ENCODE measurements at places on chromosomes 1 and 21.
A peak's percentile ranks its signal among the peaks of the same experiment; 100 is the strongest.

GRCh38 chr1:47675047-47675675, 237.3 kb downstream of the FOXD2 start:
- no peak for DNase-seq

DNA sequence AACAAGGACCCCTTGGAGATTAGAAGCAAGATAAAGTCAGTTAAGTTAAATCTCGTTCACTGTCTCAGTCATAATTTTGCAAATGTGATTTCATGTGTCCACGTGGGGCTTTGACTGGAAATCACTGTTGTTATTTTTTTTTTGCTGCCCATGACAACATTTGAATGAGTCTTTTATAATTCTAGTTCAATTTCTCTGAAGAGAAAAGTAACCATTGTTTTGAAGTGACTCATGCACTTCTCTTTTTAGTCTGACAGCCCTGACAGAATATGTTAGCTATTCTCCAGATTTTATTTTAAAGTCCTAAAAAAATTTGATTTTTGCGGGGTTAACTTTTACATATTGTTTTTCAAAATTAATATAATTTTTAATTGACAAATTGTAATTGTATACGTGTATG, 30.7 kb upstream of the NLRP3 start:
- no peak for DNase-seq

DNA sequence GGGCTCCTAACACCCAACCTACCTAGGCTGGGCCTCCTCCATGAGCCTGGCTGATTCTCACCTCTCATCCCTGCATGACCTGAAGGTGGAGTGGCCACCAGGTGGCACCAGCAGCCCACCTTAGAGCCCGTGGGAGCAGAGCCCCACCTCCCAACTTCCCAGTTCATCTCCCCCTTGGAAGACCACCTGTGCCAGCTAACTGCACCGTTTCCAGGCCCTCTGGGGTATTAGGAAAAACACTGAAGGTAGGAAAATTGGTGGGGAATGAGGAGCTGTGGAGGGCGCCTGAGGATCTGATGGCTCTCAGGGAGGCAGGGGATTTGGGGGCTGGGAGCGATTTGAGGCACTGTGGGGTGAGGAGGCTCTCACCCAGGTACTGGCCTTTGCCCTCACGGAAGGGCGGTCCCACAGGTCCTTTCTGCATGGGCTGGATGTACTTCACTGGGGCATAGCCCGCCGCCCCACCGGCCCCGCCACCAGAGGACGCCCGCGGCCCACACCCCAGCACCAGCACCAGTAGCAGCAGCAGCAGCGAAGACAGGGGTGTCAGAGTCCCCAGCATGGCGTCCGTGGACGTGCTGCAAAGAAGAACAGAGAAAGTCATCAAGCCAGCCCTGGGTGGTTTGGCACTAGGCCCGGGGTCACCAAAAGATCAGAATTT, 11.1 kb downstream of the ADPRS start:
- DNase-seq: peak; percentile 79

DNA sequence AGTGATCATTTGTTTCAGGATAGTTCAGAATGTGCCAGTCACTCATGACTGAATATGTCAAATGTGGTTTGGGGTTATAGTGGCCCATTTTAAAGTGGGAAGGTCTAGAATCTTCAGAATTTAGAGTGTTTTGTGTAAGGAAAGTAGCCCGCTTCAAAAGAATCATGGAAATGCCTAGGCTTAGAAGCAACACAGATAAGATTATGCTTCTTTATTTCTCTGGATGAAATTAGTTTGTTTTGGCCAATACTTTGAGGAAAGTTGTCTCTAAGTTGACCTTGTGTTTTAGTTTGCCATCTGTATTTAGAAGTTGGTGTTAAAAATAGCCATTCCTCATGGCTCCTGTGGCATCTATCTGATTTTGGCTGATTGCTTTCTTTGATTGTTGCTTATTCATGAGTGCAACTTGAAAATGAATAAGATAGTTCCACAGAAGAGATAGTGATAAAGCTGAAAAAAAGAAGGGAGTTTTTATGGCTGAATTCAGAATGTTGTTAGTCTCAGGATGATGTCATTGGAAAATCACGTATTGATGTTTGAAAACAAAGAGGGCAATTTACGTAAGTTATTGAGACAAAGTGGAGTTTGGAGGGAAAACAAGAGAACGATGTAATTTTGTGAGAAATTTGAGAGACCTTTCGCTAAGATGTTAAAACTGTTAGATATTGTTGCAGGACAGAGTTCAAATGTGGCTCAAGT, 71.9 kb downstream of the PLA2G4A start:
- DNase-seq: no peak

GRCh38 chr1:195637539-195637938, 970.7 kb downstream of the KCNT2 start:
- no peak for DNase-seq

GRCh38 chr1:31041529-31041928, 24.0 kb downstream of the PUM1 start:
- no peak for DNase-seq

GRCh38 chr1:33902486-33903209, 38.8 kb downstream of the HMGB4 start:
- DNase-seq: no peak

GRCh38 chr21:41453761-41454160, 27.7 kb downstream of the MX1 start:
- DNase-seq: no peak

- DNase-seq: no peak
Measured at GRCh38 chr1:195236991-195237889, 1371.0 kb downstream of the KCNT2 start.

DNA sequence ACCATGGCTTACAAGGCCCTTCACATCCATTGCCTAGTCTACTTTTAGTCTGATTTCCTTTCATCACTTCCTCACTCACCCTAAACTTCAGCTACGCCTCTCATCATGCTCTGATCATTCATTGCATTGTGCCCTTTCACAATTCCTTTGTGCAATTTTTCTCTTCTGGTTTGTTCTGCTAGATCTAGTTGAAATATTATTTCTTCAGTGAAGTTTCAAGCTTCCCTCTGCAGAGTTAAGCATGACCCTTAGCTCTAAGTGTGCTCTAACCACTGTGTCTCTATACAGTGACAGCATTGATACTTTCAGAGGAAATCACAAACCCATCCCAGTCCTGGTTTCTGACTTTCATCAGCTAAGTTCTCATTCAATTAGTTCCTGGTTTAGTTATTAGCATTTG, 166.1 kb downstream of the PLA2G4A start:
- no peak for DNase-seq

- DNase-seq: no peak
Measured at GRCh38 chr1:45490121-45490625, 790 bp downstream of the TESK2 start.

DNA sequence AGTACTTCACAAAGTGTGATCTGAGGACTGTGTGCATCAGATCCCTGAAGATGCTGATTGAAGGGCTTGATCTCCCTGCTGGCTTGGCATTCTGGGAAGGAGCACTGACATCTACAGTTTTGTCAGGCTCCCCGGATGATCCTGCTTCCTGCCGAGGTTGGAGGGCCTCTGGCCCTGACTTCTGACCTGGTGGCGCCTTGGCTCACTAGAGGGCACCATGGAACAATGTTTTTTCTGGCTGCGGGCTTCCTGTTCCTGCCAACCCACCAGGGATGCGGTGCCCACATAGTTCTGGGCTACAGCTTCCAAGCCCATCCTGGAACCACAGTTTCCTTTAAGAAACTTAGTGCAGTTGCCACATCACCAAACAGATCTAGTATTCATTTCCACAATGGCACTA, 38.8 kb upstream of the RASAL2 start:
- peak; percentile 71 for DNase-seq

- peak; percentile 71 for DNase-seq
Measured at GRCh38 chr1:32876341-32877210, 5.9 kb upstream of the FNDC5 start.

- DNase-seq: peak; percentile 27
Measured at GRCh38 chr1:213418268-213419071, 367.4 kb downstream of the RPS6KC1 start.

DNA sequence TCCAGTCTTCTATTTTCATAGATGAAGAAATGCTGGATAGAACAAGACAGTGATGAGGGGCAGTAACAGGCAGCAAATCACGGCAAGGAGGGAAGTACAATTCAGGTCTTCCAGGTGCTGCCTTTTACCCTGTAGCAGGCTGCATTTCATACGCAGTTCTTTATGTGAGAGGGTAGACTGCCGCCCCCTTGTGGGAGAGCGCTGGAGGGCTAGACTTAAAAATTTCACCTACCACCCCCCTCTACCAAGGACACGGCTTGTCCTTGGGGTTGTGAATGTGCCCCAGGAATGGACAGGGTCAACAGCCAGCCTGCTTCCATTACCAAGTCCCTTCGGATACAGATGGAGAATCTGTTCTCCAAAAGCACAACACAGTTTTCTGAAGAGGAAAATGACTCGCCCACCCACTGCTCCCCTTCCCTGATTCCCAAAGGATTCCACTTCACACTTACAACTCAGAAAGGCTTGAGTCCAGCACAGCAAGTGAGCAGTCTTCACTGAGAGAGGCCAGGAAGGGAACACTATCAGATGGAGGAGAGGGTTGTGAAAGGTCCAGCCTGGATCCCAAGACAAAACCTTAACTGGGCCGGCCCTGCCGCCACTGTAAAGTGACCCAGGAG, 7.4 kb downstream of the WDR77 start:
- DNase-seq: no peak

- DNase-seq: no peak
Measured at GRCh38 chr1:65323246-65323645, 13.9 kb downstream of the DNAJC6 start.

DNA sequence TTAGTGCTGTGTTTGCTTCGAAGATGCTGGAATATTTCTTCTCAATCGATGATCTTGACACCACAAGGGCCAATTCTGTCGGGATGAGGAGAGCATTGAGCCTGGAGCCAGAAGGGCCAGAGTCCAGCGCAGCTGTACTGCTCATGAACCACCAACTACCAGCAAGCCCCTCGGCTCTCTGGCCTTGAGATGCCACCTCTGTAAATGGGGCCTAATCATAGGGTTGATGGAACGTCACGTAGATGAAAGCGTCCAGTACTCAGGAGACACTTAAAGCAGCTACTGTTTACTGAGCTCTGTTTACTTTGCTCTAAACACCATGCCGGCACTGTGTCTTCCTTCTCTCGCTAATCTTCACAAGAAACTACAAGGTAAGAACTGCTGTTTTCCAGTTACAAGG, 26.3 kb downstream of the CCDC185 start:
- no peak for DNase-seq

DNA sequence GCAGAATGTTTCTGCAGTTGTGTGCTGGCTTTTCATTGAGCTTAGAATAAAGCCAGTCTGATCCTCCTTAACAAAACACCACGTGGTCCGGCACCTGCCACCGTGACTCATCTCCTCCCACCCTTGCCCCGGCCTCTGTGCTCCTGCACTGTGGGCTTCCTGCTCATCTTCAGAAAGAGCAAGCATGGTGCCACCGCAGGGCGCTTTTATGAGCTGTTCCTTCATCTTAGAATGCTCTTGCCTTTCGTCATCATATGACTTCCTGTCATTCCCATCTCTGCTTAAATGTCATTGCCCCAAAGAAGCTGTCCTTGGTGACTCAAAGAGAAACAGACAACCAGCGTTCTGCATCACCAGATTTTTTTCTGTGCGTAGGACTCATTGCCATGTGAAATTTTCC, 117.8 kb downstream of the HHAT start:
- peak; percentile 47 for DNase-seq

DNA sequence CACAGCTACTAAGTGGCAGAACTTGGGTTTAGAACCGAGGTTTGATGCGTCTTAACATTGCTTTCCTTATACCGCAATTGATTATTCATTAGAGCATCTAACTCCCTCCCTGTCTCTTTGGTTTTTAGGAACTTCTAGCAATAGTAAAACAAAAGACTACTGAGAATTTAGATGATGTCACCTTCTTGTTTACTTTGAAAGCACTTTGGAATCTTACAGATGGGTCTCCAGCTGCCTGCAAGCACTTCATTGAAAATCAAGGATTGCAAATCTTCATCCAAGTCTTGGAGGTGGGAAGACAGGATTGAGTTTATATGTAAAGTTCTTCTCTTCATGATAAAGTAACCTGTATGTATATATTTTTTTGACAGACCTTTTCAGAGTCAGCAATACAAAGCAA, 35.0 kb downstream of the ZYG11A start:
- no peak for DNase-seq

DNA sequence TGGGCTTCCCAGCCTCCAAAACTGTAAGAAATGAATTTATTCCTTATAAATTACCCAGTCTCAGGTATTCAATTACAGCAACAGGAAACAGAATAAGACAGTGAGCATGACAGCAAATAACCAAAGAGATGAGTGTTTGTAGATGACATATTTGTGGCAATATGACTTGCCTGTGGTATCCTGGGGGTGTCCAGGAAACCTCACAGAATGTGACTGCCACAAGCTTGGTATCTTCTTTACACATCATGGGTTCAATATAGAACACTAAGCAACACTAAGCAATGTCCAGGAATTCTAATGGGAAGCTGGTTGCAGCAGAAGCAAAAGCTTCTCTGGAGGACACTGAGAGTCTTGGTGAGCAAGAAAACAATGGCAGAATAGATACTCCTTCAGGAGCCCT, 236.4 kb upstream of the BEND5 start:
- no peak for DNase-seq

DNA sequence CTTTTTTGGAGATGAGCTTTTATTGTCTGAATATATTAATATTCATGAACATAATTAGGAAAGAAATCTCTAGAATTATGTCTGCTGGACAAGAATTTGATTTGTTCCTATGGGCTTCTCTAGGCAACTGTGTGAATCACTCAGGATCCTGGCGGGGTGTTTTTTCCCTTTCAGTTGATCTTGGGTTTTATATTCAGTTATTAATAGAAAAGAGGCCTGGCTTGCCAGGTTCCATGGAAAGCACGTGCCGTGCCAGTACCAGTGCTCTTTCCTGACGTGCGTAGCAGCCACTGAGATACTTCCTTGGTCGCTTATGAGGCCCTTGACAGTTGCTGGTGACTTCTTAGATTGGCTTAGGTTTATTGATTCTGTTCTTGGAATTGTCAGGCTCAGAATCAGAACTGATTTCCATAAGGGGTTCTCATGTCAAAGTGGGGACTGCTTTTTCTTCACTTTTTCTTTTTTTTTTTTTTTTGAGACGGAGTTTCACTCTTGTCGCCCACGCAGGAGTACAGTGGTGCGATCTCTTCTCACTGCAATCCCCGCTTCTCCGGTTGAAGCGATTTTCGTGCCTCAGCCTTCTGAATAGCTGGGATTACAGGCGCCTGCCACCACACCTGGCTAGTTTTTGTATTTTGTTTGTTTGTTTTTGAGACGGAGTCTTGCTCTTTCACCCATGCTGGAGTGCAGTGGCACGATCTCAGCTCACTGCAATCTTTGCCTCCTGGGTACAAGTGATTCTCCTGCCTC, 48.7 kb upstream of the KIF1B start:
- peak; percentile 34 for DNase-seq

DNA sequence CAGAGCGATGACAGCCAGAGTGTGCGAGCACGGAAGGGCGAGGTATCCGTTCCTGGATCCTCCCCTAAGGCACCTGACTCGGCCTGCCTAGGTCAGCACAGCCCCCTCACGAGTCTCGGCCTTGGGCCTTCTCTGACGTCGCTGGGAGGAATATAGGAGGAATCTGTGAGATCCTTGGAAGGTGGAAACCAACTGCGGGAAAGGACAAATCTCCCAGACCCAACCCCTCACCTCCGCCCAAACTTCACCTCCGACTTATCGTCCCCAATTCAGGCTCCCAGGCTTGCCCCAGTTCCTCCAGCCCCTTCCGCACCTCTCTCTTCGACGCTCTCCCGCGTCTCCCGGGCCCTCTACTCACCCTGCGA, 494 bp downstream of the APH1A start:
- DNase-seq: no peak
